Eye (tissue), 1 donor: ENCODE measurements at places on chromosomes 13 and 19.
A peak's percentile ranks its signal among the peaks of the same experiment; 100 is the strongest.

DNA sequence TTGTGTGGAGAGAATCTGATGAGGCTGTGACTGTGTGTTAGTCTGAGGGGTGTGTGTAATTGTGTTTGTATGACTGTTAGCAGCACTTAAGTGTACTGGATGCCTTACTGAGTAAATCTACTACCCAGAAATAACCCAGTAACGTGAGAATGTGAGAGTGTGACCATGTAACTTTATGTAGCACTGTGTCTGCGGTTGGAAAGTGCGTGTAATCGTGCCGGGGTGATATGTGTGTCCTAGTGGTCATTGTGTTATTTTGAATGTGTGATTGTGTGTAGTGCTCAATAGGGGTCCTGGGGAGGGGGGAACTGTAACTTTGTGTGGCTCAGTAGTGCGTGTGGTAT is 550 bp downstream of the ZNF383 start:
- no peak for DNase-seq

DNA sequence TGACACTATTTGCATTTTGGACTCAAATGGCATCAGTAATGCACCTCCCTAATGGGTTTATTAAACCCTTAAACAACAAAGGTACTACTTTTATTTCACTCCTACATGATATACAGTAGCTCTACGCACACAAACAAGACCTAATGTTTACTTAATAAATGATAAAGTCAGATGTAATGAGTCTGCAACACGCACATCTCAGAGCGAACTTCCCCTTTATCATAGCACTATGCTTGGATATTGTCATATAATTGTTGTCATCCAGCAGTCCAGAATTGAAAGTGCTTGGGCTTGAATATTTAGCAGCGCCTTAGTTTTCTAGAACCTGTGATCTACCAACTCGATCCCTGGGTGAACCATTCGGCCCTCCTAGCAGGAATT is 772 bp downstream of the PARP4 start:
- DNase-seq, result no peak

DNA sequence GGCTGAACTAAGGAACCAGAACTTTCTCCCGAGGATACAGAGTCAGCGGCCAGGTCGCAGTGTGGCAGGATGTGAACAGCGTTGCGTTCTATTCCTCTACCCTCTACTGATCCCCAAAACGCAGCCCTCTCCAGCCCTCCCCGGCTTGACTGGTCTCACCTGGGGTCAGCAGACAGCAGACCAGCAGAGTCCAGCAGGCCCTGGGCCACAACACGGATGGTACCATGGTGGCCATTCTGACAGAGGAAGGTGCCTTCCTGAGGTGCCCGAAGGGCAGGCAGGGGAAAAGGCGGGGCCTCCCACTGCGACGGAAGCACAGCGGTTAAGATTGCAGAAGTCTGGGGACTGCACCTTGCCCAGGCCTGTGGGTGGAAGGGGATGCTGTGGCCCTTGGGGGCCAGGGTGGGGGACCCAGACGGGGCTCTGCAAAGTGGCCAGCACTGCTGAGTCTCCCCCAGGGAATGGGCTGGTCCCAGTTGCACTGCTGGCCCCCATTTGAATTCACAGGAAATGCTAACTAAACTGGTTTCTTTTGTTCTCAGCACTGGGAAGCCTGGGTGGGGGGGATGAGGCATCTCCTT is at the start of gene ICAM3:
ICAM3 (minus strand) TSS at position 245 of the 581 bp plus-strand sequence; CDS start at position 235, 10 bp downstream.
- no peak for DNase-seq

DNA sequence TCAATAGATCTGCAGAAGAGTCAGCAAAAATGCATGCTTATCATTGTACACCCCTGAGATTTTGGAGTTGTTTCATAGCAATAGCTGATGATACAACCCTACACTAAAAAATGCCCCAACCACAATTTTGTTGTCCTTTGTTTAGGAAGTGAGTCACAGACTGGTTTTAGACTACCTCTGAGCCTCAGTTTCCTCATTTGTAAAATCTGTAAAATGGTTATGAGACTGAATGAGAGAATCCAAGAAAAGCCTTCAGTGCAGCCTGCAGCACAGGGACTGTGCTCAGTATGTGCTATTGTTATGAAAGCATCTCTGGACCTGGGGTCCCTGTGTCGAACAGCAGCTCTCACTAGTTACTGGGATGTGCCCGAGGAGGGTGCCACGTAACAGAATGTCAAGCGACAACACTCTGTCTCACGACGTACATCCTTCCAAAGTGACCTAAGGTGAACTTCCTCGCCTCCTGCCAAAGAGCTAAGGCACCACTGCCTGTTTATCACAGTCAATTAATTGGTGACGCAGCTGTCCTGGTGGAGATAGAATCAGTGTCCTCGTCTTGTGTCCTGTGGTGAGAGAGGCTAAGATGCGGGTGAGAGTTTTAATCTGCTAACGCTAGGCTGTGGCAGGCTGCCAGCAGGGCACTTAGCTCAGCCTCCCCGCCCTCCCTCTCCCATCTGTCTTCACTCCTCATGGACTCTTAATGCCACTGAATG is 18.1 kb downstream of the DHRS12 start:
- DNase-seq, result peak; percentile 96

DNA sequence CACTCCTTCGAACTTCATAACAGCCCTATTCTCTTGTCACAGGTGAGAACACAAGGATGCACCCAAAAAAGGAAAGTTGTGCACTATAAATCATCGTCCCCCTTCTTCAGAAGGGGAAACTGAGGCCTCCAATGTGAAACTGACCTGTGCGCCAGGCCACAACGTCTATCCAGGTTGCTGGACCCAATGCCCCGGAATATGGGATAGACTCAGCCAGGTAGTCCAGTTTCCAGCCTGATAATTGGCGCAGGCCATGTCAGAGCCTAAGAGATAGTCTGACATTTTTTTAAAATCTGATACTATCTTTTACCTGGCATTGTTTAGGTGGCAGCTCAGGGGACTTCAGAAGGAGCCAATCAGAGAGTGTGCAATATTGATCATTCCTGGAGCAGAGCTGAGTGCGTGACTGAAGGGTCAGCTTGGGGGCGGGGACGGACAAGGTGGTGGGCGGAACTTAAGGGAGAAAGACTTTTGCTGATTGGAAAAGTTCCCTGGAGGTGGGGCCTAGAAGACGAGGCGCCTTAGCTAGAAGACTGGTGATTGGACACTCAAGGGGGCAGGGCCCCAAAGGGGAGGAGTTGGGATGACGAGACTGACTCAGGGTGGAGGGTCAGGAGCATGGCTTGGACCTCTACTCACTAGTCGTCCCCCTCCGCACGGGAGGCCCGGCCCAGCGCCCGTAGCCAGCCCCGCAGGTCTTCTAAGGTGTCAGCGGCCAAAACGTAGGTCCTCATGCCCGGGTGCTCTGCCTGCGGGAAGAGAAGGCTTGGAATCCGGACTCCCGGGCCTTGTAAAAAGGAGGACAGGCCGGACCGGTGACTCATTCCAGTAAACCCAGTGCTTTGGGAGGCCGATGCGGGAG is 8.5 kb downstream of the PLEKHA4 start:
- DNase-seq, result peak; percentile 41

DNA sequence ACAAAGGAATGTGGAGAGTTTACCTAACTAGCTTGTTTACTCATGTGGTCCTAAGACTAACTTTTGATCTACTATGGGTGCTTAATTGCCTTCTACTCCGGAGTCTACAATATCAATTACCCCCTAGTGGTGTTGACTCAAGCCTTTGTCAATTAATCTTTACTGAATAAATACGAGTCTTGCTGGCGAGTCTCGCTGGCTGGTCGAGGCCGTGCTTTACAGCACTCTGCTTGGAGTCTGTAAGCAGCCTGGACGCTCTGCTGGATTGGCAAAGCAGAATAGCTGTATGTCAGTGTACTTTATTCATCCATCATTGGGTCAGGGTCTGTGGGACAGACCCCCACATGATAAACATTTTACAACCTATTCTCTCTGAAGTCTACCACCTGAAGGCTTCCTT is 9.9 kb upstream of the SPART start:
- no peak for DNase-seq

GRCh38 chr19:41701401-41702075 is 6.9 kb upstream of the CEACAM5 start:
- DNase-seq, result no peak

- DNase-seq, result no peak
Measured at GRCh38 chr13:40125336-40125735, 469.9 kb downstream of the COG6 start.

GRCh38 chr19:19774354-19775033 is 41.6 kb upstream of the ZNF14 start:
- DNase-seq, result no peak

- DNase-seq, result no peak
Measured at GRCh38 chr13:87675851-87676250, 4.7 kb downstream of the SLITRK5 start.

GRCh38 chr19:49098795-49099194 is 13.5 kb downstream of the SNRNP70 start:
- no peak for DNase-seq

GRCh38 chr19:4233282-4233853 is 4.0 kb downstream of the EBI3 start:
- peak; percentile 66 for DNase-seq

DNA sequence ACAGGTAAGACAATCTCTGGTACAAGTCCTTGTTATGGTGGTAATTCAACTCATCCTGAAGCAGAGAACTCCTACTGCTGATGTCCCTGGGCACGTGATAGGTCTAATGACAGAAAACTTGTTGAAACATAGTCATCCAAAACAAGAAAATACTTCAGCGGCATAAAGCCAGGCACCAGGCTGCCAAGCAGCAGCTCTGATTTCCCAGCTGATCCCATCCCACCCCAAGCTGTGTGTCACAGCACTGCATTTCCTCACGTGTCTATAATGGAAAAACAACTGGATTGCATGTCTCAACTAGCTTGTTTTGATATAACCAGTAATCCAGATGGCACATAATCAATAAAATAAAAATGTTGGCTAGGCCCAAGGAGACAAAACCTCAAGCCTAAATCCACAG is 64.8 kb downstream of the MIPEP start:
- DNase-seq, result no peak

DNA sequence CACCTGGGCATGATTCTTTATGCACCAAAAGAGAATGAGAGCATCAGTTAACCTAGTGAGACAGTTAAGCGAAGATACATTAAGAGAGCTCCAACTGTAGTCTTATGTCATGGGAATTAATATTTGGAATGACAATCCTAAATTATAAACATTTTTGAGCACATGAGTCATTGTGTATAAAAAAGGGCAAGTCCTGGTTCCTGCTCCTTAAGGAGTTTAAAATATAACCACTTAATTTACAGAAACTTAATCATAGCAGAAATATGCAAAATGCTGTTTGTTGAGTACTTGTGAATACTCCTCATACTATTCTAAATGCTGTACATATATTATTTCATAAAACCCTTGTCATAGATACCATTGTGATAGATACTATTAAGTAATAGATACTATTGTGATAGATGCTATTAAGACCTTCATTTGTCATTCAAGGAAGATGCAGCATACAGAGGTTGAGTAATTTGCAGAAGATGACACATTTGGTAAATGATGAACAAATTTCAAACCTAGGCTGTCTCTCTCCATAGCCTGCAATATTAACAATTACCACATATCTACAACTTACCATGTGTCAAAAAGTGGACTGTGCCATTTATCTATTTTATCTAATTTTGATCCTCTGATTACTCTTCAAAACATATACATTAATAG is 301.0 kb downstream of the TBC1D4 start:
- no peak for DNase-seq

- DNase-seq, result no peak
Measured at GRCh38 chr13:33185853-33186252, 99.7 kb downstream of the STARD13 start.

DNA sequence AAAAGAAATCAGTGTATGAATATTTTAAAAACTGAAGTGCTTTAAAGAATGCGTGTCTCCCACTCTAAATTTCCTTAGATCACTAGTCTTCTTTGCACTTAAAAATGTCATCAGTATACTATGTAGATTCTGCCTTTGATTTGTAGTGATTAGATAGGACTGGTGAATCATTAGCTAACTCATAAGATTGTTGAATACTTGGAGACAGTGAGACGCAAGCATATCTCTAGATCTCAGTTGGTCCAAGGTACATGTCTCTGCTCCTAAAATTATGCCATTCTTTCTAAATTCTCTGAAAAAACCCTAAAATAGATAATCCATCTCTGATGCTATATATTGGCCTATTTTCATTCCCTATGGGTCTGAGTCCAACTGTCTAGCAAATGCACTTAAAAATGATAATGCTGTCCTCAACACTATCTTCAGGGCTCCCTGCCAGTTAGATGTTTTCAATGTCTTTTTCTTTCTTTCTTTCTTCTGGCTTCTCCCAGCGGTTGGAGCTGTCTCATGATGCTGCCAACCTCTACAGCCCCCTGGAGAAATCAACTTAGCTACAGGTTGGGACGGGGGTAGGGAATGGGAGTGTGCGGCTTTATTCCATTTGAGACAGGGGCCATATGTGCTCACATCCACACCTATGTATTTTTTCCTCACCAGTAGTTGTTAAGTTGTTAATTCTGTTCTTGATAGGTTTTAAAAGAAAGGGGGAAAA is 301.0 kb downstream of the NDFIP2 start:
- no peak for DNase-seq

DNA sequence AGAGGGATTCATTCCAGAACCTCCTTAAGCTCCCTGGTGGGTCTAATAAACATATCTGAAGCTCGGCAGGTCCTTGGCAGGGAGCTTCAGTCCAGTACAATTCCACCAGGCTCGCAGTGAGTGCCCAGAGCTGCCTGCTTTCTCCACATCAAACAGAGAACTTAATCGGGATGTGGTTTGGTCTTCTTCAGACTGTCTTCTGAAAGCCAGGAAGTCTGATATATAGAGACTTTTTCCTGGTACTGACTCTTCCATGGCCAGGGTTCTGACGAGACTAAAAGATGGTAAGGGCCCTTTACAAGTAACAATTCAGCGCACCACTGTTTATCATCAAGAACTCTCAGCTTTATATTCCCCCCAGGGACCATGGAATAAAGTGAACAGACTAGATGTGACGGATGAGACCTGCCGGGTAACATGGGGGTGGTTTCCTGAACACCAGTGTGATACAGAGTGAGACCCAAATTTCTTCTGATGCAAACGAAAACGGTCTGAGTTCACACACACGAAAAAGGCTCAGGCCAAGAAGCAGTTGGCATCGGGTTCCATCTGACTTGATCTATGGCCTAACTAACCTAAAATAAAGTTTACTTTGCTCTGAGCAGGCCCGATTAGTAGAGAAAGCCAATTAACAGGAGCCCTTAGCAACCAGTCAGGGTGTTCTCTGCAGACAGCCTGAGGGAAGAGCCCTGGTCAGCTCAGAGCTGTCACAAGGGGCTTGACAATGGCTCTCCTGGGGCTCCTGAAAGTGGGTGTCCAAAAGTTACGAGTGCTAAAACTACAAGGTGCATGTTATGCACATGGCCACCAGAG is 29.0 kb downstream of the RANBP3 start:
- DNase-seq, result no peak

- no peak for DNase-seq
Measured at GRCh38 chr13:107545946-107546502, 669.3 kb downstream of the LIG4 start.
